ENCODE measurements at places on chromosomes 5 and 9.

DNA sequence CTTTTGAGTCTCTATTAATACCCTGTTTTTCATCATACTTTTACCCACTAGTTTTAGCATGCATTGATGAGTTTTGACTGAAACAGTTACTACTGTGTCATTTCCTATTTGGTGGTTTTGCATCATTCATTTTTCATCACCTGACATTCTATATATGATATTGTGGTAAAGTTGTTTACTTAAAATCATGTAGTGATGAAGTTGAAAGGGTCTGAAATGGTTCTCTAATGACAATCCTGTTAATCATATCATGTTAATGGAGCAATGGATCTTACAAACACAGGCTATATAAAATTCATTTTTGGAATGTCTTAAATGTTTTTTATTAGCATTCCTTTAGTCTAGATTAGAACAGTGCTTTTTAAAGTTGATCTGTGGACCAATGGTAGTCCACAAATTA, 84.1 kb downstream of the ERBIN start:
- no peak for DNase-seq

- DNase-seq, result no peak
Measured at GRCh38 chr5:82861701-82862100, 215.5 kb downstream of the TMEM167A start.

DNA sequence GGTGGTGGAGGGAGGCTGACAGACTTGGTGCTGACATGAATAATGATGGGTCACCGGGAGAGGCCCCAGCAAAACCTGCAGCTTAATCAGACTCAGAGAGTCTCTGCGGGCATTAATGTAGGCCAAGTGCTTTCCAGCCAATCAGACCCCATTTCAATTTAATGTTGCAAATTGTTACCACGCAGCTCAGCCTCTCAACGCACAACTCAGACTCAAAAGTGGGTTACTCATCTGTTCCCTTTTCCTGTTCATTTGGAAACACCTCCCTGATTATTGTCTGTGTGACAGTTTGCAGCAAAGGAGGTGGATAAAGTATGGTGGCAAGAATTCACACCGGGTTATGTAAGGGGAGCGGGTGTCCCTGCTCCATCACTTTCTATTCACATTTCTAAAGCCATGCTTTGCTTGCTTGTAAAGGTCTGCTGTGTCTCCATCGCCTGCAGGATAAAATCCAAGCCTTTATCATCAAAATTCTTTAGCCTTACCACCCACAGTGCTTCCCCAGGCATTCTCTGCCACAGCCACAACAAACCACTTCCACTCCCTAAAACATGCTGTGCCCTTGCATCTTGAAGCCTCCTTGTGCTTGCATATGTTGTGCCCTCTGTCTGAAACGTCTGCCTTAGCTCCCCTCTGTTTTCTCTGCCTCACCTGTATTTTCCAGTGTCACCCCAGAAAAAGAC, 156.5 kb downstream of the ASTN2 start:
- DNase-seq, result no peak

- no peak for DNase-seq
Measured at GRCh38 chr9:111066468-111066867, 28.2 kb upstream of the LPAR1 start.

DNA sequence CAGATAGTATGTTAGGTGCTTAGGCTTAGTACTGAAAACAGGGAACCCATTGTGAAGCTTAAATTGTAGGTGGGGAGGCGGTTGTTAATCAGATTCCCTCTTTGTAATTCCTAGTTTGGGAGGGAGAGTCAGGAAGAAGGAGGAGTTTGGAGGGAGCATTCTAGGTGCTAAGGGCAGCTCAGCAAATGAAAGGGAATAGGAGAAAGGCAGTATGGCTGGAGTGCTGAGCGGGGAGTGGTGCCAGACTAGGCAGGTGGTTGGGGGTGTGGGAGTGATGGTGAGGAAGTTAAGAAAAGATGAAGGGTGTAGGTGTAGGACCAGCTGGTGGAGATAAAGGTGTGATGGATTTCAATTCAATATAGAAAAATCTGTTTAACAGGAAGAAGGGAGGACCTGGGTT, 11.1 kb upstream of the GARNL3 start:
- DNase-seq, result no peak

GRCh38 chr5:179410291-179411160, 65.3 kb upstream of the ADAMTS2 start:
- no peak for DNase-seq

GRCh38 chr9:25936031-25936430, 257.8 kb upstream of the TUSC1 start:
- DNase-seq, result no peak

DNA sequence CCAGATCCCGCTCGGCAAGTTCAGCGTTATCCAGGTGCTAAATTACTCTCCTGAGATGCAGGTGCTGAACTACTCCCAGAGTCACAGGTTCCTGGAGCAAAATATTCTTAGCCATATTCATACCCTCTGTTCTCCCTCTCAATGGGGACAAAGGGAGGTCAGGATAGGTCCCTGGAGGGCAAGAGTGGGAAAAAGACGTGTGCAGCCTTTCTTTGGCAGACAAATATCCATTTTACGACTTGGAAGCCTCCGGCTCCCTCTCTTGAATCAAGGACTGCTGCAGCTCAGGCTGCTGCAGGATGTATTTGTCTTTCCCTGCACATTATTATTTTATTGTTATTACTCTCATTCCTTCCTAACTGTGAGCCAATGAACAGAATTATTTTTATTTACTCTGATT, 590.2 kb downstream of the NR2F1-AS1 start:
- DNase-seq, result no peak

- no peak for DNase-seq
Measured at GRCh38 chr9:18260521-18260920, 213.4 kb upstream of the ADAMTSL1 start.

DNA sequence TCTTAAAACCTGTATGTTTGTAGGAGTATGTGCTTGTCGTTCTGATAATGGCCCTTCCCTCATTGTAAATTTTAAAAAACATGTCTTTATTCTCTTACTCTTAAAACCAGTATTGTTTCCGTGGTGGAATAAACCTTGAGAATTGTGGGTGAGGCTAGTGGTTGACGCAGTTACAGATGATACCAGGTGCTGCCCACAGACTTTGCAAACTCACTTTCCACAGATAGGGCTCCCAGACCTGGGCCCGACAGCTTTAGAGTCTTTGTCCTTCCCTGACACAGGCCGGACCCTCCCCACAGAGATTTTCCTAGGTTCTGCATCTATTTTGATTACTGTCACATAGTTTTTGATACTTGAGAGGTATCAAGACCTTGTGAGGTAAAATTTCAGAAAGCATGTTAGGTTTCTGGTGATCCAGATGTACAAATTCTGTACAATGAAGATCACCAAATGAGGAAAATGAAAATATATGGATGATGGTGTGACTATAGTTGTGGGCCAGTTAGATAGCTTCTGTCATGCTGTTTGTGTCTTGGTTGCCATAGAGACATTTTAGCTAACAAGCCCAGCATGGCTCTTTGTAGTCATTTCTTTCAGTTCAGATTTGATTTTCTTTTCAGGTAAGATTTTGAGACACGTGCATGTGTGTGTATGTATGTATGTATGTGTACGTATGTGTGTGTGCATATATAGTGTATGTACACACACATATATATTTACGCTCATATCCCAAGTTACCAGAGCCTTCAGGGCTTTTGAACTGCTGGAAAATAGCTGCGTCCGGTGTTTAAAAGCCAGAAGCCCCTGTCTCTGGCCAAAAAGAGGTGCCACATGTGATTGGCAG, 33.8 kb downstream of the DMRT1 start:
- no peak for DNase-seq

DNA sequence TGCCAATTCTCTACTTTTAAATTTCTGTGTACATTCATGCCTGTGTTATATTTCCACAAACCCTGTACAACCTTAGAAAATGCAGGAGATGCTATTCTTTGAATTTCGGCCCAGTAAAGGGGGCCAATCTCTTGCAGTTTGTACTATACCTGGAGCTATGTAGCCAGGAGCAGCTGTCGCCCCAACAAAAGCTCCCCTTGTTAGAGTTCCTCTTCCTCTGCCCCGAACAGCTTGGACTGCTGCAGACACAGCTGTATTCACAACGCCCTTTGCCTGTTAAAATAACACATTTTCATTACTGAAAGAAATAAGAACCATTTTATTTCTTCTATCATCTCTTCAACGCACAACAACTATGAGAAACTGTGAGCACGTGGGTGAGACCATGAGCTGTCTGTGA, 99.2 kb downstream of the GPR21 start:
- DNase-seq, result no peak

DNA sequence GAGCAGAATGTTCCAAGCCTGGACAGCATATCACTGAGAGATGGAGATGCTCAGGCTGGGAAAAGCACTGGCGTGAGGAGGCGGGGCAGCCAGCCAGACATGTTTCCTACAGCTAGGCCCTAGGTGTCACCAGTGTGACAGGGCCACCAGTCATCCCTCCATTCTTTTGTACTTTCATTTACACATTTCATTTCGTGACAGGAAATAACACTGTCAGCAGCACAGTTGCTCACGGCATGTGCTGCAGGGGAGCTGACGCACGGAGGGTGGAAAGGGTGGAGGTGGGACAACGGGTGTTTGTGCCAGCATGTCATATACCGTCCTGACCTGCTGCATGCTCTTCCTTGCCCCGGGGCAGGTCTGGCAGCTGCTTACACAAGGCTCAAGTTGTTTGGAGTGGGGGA, 14.8 kb upstream of the CEMIP2 start:
- DNase-seq, result peak; percentile 76

- peak; percentile 95 for DNase-seq
Measured at GRCh38 chr5:171387345-171387969, at the start of gene NPM1. Gene NPM1 (plus strand): TSS chr5:171387849. CDS start chr5:171387949, 100 bp downstream.

GRCh38 chr5:112119969-112120368, 299.1 kb downstream of the EPB41L4A start:
- no peak for DNase-seq

- DNase-seq, result no peak
Measured at GRCh38 chr5:151675611-151676313, 11.0 kb downstream of the SPARC start.

DNA sequence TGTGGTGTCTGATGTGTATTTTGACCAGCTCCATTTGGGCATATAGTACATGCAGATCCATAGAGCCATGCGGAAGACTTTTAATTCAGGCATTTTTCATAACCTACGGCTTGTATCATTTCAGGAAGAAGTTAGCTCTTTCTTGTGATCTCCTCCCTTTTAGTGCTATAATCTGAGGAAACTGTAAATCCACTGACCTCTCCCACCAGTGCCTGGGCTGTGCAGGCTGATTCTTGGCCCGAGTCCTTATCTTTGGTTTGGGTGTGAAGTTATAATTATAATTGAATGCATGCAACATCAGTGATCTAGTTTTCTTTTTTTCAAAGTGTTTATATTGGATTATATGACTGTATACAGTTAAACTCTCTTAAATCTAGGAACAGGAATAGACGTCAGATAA, 247.9 kb downstream of the PCSK5 start:
- DNase-seq, result no peak

DNA sequence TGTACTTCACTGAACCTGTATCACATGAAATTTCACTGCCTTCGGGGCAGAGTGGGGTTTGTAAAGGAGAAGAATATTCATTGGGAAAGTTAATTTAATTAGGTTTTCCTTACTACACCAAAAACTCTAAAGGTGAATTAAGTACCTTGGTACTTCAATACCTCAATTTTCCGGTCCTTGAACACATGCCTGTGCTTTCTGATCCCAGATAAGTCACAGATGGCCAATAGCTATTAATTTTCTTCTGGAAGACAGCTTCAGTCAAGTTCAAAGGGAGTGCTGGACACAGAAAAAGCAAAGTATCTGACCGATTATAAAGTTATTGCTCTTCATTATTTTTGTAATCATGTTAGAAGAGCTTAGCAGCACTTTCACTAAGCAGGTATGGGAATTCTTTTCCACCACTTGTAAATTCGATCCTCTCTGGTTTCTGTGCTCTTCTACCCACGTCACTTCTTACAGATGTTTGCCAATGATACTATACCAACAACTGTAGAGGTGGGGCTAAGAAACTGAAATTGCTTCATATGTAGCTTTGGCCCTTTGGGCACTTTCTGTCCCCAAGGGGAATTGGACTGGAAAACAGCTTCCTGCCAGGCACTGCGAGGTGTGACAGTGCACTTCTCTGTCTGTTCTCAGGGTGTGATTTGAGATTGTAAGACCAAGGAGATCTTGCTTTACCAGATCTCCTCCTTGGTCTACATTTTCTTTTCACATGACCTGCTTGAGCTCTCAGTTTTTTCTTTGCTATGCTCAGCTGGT, 164.0 kb downstream of the CCDC192 start:
- DNase-seq, result no peak

GRCh38 chr5:84017523-84018172, 297.0 kb upstream of the HAPLN1 start:
- DNase-seq, result no peak

- DNase-seq, result no peak
Measured at GRCh38 chr9:122126331-122127261, 33.0 kb downstream of the NDUFA8 start.

DNA sequence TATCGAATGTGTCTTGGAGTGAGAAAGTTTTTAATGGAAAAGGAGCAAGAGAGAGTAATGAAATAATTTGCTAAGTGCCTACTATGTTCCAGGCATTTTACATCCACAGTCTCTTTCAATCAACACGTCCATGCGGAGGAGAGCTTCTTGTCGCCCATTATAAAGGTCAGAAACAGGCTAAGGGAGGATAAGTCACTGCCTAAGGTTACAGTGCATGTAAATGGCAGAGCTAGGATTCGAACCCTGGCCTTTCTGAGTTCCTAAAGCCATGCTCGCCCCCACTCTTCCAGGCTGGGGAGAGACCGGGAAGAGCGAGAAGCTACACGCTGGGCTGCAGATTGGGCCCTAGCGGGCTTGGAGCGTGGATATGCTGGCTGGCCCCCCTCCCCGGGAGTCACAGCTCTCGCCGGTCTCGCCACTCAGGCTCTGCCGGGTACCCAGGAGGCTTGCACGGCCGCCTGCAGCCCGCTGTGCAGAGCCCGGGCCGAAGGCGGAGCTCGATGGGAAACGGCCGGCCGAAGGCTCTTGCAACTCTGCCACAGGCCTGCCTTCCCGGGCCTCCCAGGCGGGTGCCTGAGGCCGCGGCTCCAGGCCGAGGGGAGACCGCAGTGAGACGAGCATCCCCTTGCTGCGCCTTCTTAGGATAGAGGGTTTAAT, 775 bp upstream of the LHX2 start:
- no peak for DNase-seq

GRCh38 chr5:127723571-127723970, 20.4 kb downstream of the CCDC192 start:
- DNase-seq, result no peak

DNA sequence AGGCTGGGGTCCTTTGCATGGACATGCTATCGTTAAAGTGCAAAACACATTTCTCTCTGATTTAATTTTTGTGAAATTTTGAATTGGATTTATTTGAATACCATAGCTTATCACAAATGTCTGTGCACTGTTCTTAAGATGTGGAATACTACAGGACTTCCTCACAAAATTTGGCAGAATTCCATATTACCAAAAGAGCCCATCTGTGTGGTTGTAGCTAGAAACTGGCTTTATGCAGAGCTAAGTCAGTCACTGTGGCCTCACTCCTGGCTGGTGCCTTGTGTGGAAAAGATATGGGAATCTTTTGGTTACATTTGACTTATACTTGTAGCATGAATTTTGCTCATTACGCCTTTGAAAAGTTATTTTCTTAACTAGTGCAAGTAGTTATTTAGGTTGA, 35.5 kb downstream of the ACO1 start:
- DNase-seq, result no peak

- DNase-seq, result no peak
Measured at GRCh38 chr9:89022902-89023301, 31.6 kb downstream of the S1PR3 start.

Data from stimulated activated CD8-positive, alpha-beta memory T cell treated with anti-CD3 and anti-CD28 coated beads, Interleukin-12 subunit alpha, Interleukin-12 subunit beta, amount 100 ng/mL, for 4 hours (primary cell).